Tibial nerve (tissue), 4 donors: ENCODE measurements at places on chromosomes 12 and 14. TPM values are rescaled to one million over a fixed set of nuclear protein-coding genes. Genes with fewer than 3 reads are reported as not detected.

The MAP4K5 gene
- 282 TPM for total RNA-seq

- no peak overlapping the region for H3K27ac ChIP-seq
- peaks cover 100% of the 10 kb centered on the region for H3K27me3 ChIP-seq
- no peaks in the 10 kb centered on the region for H3K36me3 ChIP-seq
- H3K4me1 ChIP-seq = no peaks in the 10 kb centered on the region
Observed at GRCh38 chr14:60510254-60510950, 1.5 kb downstream of the SIX6 start.

DNA sequence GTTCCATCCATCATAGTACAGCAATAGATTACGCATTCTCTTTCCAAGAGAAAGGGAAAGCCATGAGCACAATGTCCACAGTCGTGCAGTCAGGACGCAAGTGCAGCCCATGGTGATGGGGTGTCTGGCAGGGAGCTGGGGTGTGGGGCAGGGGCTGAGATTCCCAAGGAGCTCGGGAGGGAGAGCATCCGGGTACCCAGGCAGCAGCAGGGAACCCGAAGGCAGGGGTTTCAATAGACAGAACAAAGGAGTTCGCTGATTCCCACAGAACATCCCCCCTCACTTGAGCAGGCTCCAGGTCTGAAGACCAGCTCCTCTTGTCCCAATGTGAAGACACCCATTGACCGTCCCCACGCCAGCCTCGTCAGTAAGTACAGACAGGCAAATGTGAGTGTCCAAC lies 13.5 kb downstream of the ANHX start:
- H3K27me3 ChIP-seq = no peaks in the 10 kb centered on the region
- H3K4me3 ChIP-seq = no peak overlapping the region
- H3K4me1 ChIP-seq = no peaks in the 10 kb centered on the region
- DNase-seq = no peak

DNA sequence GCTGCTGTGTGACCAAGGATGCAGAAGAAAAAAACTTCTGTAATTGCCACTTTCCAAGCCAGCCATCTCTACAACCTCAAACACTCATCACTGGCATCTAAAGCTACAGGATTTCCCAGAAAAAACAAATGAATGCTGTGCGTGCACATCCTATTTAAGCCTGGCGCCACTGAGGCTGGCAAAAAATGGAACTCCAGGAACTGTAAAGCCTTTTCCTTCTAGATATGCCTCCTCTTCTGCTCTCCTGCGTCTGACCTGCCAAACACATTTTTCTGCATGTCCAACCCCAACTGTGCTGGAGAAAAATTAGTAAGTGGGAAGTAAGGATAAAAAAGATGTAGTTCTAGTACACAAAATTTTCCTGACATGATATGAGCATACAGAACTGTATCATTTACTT lies 184.9 kb downstream of the ITPR2 start:
- no peak overlapping the region for H3K27ac ChIP-seq
- H3K4me1 ChIP-seq = no peaks in the 10 kb centered on the region
- no peak overlapping the region for H3K4me3 ChIP-seq
- no peaks in the 10 kb centered on the region for H3K36me3 ChIP-seq

The KLRC4 gene
- not detected for total RNA-seq

GRCh38 chr12:132426349-132427173 lies 63.4 kb upstream of the FBRSL1 start:
- no peak overlapping the region for H3K4me3 ChIP-seq
- H3K27ac ChIP-seq = no peak overlapping the region
- no peaks in the 10 kb centered on the region for H3K36me3 ChIP-seq
- DNase-seq = no peak
- H3K27me3 ChIP-seq = no peaks in the 10 kb centered on the region
- H3K4me1 ChIP-seq = no peaks in the 10 kb centered on the region
